Caki2 (cell line): ENCODE measurements at places on chromosomes 5 and 9. TPM values are rescaled to one million over a fixed set of nuclear protein-coding genes. Genes with fewer than 3 reads are reported as not detected.
A peak's percentile ranks its signal among the peaks of the same experiment; 100 is the strongest.

SLC6A3 gene
- not detected in 2 replicates for total RNA-seq

DNA sequence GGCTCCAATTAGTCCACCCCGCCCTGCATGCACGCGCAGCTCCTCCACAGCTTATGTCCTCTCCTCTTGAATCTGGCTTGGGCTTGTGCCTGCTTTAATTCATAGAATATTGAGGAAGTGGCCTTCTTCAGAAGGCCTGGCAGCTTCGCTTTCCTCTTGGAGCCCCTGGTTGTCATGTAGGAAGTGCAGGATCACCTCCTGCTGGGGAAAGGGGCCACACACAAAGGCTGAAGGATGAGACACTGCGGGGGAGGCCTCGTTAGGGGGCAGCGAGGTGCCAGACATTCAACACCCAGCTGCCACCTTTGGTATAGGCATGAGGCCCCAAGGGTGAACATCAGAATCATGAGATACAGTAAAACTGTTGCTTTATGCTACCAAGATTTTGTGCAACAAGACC is 2.7 kb upstream of the CNOT6 start:
- DNase-seq = no peak

GRCh38 chr9:135023088-135023785 is 64.2 kb upstream of the OLFM1 start:
- no peak for DNase-seq

DNA sequence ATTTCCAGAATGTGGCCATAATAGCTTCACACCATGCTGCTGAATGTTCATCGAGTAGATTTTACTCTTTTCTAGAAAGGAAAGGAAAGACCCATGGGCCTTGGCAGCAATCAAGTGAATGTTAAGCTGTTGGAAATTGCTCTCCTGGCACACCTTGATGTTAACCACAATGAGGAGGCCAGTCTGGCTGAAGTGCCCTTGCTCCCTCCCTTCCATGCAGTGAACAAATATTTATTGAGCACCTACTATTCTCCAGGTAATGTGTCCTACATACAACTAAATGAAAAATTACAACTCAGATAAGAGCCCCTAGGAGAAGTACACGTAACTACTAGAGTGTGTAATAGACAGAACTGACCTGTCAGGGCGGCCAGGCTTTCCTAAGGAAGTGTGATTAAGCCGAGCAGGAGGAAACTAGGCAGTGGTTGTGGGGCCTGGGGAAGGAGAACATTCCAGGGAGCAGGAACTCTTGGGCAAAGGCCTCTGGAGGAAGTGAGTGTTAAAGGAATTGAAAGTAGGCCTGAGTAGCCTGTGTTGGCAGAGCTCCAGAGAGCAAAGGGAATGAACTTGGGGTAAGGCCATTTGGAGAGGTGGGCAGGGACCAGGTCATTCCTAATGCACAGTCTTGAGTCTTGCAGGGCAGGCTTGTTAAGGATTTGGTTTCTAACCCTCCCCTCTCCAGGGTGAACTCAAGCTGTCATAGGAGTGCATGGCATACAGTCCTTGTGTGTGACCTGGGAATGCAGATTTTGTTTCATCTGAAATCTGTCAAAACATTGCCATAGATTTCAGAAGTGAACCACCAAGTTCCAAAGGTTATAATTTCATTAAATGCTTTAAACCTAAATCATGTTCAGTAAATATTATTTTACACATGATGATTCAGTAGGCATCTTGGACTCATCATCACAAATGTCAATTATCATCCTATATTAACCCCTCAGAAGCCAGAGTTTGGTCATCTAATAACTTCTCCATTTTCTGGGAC is 9.0 kb upstream of the ZSWIM6 start:
- no peak for DNase-seq

- no peak for DNase-seq
Measured at GRCh38 chr5:180007582-180007981, 64.0 kb downstream of the RNF130 start.

- DNase-seq = no peak
Measured at GRCh38 chr5:81854915-81855314, 104.0 kb upstream of the SSBP2 start.

GRCh38 chr5:171668097-171668412 is 117.6 kb upstream of the SMIM23 start:
- no peak for DNase-seq

GRCh38 chr5:116144103-116144502 is 59.3 kb downstream of the COMMD10 start:
- DNase-seq = no peak

DNA sequence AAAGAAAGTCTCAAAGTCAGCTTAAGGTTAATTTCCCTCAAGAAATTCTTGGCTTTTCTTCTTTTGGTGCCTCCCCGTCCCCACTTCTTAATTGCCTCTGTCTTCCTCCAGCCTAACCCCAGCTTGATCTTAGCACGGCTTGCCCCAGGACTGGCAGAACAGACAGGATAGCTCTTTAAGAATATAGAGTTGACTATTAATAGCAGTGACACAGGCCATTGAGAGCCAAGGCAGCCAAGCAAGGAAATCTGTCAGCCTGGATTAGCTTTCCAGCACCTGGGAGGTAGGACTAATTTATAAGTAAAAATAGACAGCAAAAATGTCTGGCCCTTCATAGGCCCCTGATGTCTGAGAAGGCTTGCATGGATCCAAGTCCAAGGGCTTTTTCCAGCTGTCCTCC is 384.6 kb upstream of the SLC30A5 start:
- no peak for DNase-seq

GRCh38 chr5:179348011-179348530 is 2.8 kb upstream of the ADAMTS2 start:
- DNase-seq = no peak

PCDHB10 gene
- 0.41 and 1.2 TPM in 2 replicates for total RNA-seq

DNA sequence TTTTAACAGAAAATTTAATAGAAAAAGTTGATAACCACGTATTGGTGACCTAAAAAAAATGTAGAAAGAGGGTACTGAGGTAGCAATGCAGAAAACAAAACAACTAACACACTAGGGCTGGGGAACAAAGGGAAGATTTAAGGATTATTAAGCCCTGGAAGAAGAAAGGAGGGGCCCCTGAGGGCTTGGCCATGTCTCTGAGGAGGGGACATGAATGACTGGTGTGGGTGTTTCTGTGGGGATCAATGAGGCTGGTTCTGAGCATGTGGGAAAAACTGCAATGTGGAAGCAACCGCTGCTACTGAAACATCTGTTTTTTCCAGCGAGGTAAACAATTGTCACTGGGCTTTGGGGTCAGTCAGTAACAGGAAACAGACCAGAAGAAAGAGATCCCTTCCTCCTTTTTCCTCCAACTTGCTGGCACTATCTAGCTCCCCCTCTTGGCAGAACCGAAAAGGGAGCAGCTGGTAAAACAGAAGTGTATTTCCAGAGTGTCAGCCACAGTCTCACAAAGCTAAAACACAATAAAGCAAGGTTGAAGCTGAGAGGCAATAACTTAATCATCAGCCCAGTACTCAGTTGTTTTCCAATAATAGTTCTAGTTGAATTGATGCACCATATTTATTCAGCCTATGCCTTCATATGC is 48.3 kb downstream of the ATPSCKMT start:
- no peak for DNase-seq

DNA sequence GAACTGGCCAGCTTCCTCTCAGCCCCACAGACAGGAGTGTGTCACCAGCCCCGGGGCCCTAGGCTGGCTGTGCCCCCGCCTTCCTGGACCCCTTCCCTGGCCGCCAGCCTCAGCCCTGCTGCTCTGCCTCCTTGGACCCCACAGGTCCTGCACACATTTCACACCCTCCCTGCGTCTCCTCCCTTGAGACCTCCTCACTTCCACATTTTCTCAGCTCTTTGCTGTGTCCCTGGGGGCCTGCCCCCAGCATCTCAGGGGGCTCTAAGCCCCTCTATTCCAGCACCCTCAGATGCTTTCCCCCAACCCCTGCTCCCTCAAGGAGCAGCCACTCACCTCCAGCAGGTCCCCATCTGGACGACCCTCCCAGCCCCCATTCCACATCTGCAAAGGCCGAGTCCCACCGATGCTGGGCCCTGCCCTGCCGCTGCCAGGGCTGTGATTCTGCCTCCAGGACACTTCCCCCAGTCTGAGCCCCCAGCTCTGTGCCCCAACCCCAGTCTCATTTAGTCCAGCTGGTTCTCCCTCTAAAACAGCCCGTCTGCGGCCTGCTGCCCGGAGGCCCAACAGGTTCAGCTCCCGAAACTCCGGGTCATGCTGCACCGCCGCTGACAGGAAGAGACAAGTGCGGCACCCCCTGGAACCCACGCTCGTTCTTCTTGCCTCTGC is 4.2 kb downstream of the SLC34A3 start:
- DNase-seq = no peak

GRCh38 chr5:173823721-173824567 is 64.2 kb upstream of the CPEB4 start:
- peak; percentile 80 for DNase-seq

GRCh38 chr9:135073741-135074305 is 13.6 kb upstream of the OLFM1 start:
- no peak for DNase-seq

DNA sequence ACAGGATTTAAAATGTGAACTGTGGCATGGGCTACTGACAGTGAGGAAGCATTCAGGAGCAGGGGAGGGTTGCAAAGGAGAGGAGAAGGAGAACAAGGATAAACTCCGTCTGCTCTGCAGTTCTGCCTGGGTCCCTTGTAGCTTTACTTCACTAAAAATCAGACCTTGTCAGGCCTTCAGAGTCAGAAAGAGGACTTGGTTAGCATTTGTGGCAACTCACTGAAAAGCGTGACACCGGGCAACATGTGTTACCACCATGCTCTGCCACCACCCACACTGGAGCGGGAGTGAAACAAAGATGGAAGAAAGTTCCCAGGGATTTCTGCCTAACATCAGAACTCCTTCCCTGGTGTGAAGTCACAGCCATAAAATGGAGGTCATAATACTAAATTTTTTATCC is 19.3 kb downstream of the FYB1 start:
- no peak for DNase-seq

AK1 gene
- total RNA-seq = 32.4 and 51.2 TPM in 2 replicates

DNA sequence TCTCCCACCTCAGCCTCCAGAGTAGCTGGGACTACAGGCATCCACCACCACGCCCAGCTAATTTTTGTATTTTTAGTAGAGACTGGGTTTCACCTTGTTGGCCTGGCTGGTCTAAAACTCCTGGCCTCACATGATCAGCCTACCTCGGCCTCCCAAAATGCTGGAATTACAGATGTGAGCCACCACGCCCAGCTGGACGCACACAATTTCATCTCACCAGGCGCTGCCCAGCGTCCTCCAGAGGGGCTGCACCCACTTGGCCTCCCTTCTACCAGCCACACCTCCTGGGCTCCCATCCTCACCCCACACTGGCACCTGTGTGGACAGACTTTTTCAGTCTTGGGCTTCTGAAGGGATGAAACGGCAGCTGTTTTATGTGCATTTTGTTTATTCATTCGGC is 3.8 kb upstream of the EXOC3 start:
- no peak for DNase-seq

- no peak for DNase-seq
Measured at GRCh38 chr5:150503386-150503785, 4.5 kb upstream of the NDST1 start.

FIBCD1 gene
- 25.8 and 33.0 TPM in 2 replicates for total RNA-seq

PRLR gene
- total RNA-seq = not detected in 2 replicates
